ENCODE measurements at places on chromosomes 1 and 21. TPM values are rescaled to one million over a fixed set of nuclear protein-coding genes. Genes with fewer than 3 reads are reported as not detected.

Gene RGS1
- not detected for total RNA-seq

Gene NUDT4B
- 8.8 TPM for total RNA-seq

Gene OXCT2
- total RNA-seq = 0.44 TPM

Gene BRDT
- not detected for total RNA-seq

Gene RNU1-4
- total RNA-seq = 294 TPM

Gene THEM5
- total RNA-seq = not detected

Gene BACE2
- 0.50 TPM for total RNA-seq

Gene CELSR2
- total RNA-seq = not detected

Gene FCGR3A
- not detected for total RNA-seq
